ENCODE measurements at places on chromosomes 12 and 14.

DNA sequence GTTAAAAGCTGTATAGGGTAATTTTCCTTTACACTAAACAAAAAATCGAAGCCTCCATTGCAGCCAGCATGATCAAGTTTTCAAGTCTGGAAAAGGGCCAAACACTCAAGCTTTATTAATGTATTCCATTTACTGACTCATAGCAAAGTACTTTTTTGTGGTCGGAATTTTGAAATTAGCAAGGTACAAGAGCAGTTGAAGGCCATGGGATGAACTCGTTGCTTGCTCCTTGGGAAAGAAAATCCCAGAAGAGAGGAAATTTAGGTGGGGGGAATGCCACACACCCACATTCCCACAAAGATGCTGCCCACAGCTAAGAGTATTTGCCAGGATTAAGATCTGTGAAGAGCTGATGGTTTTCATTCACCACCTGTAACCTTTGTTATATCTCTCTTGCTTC lies 333.7 kb downstream of the EGLN3 start:
- no peak for DNase-seq

GRCh38 chr14:55746558-55746957 lies 166.6 kb downstream of the KTN1 start:
- DNase-seq = no peak

DNA sequence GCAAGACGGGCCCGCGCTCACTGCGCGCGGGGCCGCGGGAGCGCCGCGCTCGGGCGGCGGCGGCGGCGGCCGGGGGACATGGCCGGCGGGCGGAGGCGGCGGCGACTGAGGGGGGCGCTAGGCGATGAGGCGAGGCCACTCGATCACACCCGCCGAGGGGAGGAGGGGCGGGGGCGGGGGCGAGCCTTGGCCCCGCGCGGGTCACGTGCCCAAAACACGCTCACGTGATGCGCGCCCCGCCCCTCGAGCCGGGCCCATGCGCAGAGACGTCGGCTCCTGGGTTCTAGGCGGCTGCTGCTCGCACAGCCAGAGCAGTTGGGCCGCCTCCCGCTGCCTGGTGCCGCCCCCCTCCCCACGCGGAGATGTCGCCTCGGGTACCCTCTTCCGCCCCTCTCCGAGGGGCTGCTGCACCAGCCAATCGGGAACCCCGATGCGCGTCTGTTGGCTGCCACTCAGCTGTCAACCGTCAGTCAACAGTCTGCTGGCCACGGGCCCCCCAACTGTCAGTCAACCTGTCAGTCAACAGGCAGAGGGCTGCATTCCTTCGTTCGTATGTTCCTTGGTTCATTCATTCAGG lies at the start of gene SPPL3:
TSS of gene SPPL3 (minus strand) at position 162 of the 577 bp plus-strand sequence. CDS start 491 bp downstream, outside the sequence.
- DNase-seq = peak; percentile 89

DNA sequence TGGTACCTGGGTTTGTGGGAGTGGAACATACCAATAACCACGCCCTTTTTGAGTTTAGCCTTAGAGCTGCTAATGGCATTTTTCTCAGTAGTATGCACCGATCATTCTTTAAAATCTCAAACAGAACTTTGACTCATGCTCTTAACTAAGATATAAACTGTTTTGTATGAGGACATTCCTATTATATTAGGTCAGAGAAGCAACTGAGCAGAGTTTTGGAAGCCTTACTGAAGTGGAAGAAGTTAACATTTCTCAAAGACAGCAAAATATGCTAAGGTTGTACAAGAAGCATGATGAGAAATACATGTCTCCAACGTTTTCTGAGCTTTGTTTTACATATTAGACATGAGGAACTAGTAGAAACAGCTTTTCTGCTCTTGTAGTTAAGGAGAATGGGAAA lies 819.2 kb downstream of the FSCB start:
- no peak for DNase-seq

- DNase-seq = no peak
These were observed at the start of gene P2RX7 for GRCh38 chr12:121132601-121133481. P2RX7 (plus strand) TSS chr12:121132876; CDS start chr12:121132971, 95 bp downstream.

DNA sequence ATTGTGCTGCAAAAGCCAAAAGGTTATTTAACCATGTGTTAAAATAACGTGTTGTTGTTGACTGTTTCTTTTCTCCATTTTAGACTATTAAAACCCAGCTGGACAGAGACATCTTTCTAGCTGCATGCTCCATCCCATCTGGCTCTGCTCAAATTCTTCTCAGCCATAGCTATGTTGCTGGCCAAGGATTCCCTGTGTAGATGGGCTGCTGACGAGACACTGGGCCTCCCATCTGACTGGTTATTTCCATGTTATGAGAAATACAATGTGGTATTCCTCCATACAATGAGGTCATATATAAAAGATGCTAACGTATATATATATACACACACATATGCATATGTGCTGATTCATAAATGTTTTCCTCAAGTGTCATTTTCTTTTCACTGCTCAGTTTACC lies 30.1 kb downstream of the MED13L start:
- no peak for DNase-seq

DNA sequence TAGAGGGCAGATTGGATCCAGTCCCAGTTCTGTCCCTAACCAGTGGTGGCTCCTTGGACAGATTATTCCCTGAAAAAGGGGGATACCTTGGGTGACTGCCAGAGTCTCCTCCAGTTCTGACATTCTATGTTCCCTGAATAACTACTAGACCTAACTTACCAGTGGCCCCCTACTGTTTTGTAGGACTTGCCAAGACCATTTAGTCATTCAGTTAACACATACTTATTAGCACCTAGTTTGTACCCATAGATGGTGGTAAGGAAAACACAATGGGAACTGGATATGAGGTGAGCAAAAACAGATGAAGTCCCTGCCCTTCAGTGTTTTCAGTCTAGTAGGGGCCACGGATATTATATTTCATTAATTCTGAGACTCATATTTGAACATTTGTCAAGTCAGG lies 3.5 kb downstream of the PRPF40B start:
- DNase-seq = no peak

- no peak for DNase-seq
These were observed 8.3 kb upstream of the CAPRIN2 start for GRCh38 chr12:30763053-30763452.

DNA sequence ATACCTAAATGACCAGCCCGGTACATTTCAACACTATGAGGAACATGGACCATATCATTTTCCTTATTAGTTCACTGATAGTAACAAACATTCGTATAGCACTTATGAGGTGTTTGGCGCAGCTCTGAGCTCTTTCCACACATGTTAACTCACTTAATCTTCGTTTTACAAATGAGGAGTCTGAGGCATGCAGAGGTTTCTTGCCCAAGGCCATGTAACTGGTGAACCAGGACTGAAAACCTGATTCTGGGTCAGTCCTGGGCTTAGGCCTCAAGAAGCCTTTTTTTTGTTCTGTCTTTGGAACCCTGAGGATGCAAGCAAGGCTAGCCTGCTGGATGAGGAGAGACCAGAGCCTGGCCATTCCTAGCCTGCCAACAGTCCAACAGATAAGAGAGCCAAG lies 55.0 kb downstream of the C14orf132 start:
- DNase-seq = no peak

GRCh38 chr12:25979563-25979962 lies 21.1 kb downstream of the RASSF8 start:
- DNase-seq = no peak

DNA sequence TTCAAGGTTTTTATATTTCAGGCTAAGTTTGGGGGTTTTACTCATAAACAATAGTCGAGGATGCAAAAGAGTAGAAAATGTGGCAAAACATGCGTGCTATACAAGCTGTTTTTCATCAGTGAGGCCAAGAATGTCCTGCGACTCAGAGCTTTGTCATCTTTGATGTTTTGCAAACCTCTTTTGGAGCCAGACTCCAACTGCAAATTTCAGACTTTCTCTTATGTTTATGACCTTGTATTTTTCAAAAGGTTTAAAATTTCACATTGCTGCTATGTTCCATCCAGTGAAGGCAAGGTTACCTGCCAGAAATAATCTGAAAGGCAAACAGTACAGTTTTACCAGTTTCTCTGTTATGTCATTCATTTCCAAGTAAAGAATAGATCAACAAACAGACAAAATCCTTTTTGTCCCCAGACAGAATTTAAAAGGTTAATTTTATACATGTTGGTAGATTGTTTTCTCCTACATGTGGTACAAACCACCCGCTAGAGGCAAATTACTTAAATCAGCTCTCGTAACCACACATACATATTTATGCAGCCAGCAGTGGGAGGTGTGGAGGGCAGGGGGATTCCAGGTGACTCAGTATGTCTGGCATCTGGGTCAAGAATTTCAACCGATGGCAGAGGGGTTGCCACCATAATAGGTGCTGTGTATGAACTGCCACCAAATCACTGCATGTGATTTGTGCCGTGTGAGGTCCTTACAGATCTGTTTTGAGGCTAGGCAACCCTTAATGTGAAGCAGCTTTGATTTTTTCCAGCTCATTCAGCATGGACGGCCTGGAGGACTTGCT lies 119.8 kb upstream of the CPM start:
- no peak for DNase-seq

DNA sequence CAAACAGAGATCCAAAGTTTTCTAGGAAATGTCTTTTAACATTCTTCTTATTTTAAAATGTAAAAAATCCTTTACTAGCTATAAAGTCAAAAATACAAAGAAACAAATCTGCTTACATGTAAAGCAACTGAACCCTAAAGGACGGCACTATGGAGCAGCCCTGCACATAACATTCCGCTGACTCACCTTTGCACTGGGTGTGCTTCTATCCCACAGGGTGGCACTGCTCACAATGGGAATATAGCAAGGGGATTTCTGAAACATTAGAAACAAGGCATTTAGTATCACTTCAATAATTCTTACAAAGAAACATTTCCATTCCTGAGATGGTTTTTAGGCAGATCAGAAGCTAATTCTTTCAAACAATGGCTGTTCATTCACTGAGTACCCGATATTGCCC lies 94.3 kb downstream of the C12orf42 start:
- no peak for DNase-seq

DNA sequence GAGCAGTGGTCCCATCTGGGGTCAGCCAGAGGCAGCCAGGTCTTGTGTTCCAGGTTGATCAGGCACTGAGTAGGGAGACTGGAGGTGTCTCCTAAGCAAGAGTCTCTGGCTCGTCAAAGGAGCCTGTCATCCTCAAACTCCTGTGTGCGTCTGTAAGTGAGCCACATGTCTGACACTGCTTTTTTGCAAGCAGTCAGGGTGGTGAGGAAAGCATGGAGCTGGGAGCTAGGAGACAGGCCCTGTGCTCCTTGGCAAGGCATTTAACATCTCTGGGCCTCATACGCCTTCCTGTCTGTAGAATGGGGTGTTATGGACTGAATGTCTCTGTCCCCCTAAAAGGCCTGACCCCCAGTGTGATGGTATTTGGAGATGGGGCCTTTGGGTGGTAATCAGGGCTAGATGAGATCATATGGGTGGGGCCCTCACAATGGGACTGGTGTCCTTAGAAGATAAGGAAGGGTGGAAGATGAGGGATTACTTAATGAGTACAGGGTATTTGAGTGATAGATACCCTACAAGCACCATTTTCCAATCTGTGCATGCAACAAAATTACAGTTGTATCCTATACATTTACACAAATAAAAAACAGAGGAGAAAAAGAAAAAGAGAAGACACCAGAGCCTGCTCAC lies 53.0 kb downstream of the ARL6IP4 start:
- no peak for DNase-seq

DNA sequence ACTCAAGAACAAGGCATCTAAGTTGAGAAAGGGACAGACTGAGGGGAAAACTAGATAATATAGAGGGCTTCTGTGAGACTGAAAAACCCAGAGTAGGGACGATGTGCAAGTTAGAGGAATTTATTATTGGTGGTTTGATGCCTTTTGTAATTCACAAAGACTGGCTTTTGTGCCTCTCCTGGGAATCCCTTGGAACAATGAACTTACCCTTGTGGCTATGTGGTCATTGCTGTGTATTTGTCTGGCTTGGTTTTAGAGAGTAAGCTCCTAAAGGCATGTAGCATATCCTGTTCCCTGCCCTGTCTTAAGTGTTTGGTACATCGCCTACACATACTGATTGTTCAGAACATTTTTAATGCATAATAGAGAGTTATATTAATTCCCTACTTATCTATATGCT lies 26.6 kb downstream of the DCN start:
- no peak for DNase-seq

DNA sequence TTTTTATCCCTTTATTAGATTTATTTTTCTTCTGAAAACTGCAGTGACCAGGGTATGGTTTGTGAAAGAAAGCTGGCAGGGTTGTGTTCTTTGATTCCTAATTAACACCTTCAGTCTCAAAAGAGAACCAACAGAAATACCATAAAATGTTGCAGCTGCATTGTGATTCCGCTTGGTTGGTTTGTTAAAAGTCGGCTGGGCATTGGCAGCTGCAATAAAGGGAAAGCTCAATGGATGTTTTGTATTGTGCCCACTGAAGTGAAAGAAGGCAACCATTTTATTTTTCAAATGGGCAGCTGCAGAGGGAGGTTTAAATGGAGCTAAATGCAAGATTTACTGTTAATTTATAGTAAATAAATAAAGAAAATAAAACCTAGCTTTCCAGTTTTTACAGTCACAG lies 16.7 kb downstream of the LGR5 start:
- DNase-seq = no peak

- no peak for DNase-seq
These were observed 9.5 kb upstream of the KRT7 start for GRCh38 chr12:52223406-52224039.

DNA sequence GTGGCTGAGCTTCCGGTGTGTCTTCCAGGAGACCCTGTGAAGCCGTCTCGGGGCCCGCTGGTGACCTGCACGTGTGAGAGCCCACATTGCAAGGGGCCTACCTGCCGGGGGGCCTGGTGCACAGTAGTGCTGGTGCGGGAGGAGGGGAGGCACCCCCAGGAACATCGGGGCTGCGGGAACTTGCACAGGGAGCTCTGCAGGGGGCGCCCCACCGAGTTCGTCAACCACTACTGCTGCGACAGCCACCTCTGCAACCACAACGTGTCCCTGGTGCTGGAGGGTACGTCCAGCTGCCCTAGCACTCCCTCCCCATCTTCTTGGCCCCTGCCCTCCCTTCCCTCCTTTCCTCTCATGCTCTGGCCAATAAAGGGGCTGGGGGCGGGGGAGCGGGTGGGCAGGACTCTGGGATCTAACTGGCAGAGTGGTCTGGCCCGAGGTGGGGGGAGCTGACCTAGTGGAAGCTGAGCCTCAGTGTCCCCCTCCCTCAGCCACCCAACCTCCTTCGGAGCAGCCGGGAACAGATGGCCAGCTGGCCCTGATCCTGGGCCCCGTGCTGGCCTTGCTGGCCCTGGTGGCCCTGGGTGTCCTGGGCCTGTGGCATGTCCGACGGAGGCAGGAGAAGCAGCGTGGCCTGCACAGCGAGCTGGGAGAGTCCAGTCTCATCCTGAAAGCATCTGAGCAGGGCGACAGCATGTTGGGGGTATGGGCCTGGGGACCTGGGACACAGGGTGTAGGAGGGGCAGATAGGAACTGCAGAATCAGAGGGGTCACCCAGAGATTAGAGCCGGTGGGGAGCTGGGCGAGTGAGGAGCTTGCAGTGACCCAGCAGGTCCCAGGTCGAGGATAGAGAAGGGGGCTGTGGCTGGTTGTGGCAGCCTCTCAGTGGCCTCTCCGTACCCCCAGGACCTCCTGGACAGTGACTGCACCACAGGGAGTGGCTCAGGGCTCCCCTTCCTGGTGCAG lies 6.0 kb downstream of the ACVRL1 start:
- DNase-seq = no peak

DNA sequence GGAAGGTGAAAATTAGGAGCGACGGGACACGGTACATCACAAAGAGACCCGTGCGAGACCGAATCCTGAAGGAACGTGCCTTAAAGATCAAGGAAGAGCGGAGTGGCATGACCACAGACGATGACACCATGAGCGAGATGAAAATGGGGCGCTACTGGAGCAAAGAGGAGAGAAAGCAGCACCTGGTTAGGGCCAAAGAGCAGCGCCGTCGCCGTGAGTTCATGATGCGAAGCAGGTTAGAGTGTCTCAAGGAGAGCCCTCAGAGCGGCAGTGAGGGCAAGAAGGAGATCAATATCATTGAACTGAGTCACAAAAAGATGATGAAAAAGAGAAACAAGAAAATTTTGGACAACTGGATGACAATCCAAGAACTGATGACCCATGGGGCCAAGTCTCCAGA lies 385.3 kb downstream of the PDZRN4 start:
- no peak for DNase-seq
